ENCODE measurements at places on chromosomes 7 and 10.

GRCh38 chr10:71805776-71806703 is 32.7 kb upstream of the VSIR start:
- peak; percentile 87 for DNase-seq

- DNase-seq: no peak
Measured at GRCh38 chr10:128901236-128901635, 565.8 kb upstream of the MGMT start.

DNA sequence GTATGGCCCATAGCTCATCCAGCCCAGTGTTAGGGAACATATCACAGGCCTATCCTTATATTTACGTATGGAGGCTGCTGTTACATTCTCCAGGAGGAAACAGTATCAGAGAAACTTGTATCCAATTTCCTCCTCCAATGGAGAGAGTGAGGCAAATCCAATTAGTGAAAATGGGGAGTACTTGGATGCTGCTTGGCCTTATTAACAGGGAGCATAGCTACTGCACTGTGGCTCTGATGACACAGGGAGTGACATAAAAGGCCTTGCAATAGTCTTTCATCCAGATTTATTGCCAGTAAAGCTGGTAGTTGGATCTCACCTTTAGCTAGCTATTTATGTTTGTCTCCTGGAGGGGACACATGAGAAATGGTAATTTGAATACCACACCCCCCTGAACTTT is 313.2 kb upstream of the MTPN start:
- DNase-seq: no peak

DNA sequence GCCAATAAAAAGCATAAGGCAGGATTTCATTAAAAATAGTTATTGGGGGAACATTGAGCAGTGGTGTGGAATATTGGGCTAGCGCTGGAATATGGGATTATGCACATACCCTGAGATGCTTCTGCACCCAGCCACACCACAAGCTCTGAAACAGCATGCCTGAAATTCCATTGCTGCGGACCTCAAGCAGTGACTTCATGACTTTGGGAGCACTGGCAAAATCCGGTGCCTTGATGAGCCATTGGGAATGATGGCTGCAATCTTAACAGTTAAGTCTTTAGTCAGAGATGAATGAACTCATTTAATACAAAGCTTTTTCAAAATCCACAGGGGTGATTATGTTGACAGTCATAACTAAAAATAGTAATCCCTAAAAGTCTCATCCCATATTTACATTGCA is 274.7 kb upstream of the MTPN start:
- DNase-seq: no peak

GRCh38 chr10:77837248-77837924 is 89.2 kb downstream of the DLG5 start:
- DNase-seq: peak; percentile 46
